Fibroblast of the aortic adventitia (primary cell): ENCODE measurements at places on chromosomes 11 and 22. TPM values are rescaled to one million over a fixed set of nuclear protein-coding genes. Genes with fewer than 3 reads are reported as not detected.

GLYAT gene
- total RNA-seq, result not detected in 2 replicates

GGTLC3 gene
- not detected in 2 replicates for total RNA-seq

POU2AF3 gene
- total RNA-seq, result 0.45 and 1.3 TPM in 2 replicates

TRPM5 gene
- total RNA-seq, result not detected in 2 replicates

IL18 gene
- 0.81 and 1.4 TPM in 2 replicates for total RNA-seq

GDPD4 gene
- total RNA-seq, result not detected in 2 replicates

DNA sequence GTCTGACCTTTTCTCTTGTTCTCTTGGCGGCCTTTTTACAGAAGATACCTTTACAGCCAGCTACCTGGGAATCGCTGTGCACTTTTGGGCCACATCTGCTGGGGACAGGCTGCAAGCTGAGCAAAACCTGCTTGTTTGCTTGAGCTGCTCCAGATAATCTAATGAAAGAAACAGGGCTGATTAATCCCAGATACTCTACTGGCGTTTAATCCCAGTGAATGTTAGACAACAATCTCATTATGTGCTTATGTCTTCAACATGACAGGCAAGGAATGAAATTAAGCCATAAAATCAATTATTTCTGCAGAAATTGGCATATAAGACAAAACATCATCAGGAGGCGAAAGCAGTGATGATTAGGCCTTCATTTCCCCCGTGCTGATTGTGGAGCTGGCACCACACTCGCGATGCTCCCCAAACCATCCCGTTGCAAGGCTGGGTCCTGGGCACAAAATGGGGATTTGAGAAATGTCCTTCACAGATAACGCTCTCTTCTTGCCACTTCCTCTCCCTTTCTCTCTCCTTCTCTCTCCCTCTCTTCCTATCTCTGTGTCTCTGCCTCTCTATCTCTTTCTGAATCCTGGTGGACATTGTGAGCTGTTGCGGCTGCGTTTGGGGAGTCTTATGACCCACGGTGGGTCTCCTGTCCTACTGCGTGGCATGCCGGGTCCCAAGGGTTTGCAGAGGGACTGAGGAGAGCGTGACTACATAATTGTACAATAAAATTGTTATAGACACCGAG, 1053.8 kb downstream of the TBC1D22A start:
- no peak for DNase-seq

GRCh38 chr22:38172832-38173640, 8.6 kb downstream of the PLA2G6 start:
- DNase-seq, result no peak

GRCh38 chr22:28254396-28254795, 335.3 kb upstream of the PITPNB start:
- peak; percentile 39 for DNase-seq

DNA sequence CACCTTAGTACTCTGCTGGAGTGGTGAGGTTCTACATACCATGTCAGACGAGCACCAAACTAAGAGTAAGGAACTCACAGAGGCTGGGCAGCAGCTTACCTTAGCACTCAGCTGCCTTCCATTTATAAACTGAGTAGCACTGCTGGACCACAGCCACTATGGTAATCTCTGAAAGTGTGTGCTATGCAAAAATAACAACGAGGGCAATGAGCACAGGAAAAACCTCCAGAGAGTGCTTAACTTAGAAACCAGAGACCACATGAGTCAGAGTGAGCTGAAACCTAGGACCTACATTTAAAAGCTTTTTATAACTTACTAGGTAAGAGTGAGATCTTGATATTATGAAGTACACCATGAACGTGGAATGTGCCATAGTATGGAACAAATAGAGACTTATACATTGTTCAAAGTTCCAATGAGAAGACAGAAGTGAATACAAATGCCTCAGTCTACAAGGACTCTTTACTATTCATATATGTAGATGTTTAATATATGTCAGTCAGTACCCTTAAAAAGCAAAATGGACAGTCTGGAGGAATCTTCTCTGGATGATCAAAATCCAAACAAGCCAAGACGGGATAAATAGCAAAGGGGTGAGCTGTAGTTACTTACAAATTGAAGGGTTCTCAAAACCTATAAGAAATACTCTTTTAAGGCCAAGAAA, 17.2 kb upstream of the CD59 start:
- DNase-seq, result peak; percentile 76

GRCh38 chr11:39011797-39012196, 2413.8 kb upstream of the RAG2 start:
- DNase-seq, result peak; percentile 1
